A172 (cell line): ENCODE measurements at places on chromosomes 11 and 22. TPM values are rescaled to one million over a fixed set of nuclear protein-coding genes. Genes with fewer than 3 reads are reported as not detected.

DNA sequence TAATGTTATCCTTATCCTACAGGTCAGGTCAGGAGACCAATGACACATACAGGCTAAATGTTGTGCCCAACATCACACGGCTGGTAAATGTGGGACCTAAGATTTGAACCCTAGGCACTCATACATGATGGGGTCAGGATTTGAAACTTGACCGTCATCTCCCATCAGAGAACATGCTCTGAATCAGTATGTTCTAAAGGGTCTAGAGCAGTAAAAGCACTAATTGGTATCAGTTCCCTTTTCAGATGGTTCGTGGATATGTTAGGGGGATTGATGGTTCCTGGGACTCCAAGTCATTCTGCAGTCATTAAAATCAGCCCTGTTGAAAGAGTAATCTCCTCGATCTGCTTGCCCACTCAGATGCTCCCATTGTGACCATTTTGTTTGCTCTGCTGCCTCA lies 65.5 kb downstream of the BMAL1 start:
- DNase-seq, result no peak

DNA sequence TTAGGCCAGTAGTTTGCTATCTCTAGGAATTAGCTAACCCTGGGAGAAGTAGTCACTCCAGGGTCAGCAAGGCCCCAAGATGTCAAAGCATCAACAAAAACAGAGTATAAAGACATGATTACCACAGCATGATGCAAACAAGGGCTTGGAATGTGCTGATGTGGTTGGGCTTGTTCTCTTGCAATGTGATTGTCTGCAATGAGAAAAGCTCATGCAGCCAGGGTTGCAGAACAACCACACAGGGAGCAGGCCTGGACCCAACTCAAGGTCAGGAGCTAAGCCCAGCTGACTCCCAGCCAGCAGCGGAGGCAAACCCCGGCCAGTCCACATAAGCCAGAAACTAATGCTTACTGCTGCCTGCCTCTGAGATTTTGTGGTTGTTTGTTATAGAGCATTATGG lies 132.4 kb upstream of the ZC3H12C start:
- DNase-seq, result no peak

DNA sequence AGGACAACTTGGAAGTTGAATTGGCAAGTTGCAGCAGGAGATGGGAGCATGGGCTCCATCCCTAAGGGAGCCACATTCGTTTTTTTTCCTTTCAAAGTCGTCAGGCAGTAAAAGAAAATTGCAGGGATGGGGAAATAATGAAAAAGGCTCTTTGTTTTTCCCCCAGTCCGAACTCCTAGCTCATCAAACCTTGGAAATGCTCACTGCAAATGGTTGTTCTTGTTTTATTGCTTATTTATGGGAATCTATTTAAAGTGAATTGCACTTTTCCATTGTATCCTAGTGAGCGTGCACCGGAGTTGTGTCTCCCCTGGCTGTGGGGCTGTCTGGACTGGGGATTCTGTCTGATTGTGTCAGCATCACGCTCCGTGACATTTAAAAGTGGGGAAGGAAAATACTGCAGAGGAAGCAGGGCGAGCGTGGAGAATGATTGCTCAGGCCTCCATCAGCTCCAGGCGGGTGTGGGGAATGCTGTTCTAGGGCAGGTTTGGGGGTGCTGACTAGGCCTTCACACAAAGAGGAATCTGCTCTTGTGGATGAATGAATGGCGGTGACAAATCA lies 306.4 kb downstream of the KIRREL3 start:
- no peak for DNase-seq

GRCh38 chr11:80720295-80720694 lies 1279.5 kb upstream of the TENM4 start:
- DNase-seq, result no peak

GRCh38 chr11:67309166-67309565 lies 5.8 kb downstream of the SSH3 start:
- no peak for DNase-seq

DNA sequence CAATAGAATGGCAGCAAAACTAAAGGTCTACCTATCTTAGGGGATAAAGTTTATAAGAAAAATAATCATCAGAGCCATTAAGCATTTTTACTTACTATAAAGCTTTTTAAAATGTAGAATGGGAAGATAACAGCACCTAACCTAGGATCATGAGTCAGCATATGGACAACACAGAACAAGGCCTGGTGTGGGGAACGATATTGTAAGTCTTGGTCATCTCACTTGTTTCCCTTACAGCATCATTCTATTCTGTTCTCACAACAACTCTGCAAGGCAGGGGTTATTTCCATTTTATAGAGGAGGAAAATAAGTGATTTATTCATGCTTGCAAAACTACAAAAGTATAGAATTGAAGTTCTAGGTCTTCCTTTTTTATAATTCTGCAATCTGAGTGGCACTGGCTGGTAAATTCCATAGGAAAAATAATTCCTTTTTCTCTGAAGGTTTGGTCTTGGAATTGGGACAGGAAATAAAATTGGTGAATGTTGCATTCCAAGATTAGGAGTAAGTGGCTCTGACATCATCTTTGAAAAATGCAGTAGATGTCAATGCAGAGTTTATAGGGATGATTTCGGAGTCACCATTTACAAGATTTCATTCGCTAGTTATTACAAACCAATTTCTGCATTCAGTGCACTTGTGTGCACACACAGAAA lies 423.0 kb downstream of the DYNC2H1 start:
- DNase-seq, result peak; percentile 75

GRCh38 chr22:22593250-22593649 lies 34.2 kb upstream of the PRAME start:
- DNase-seq, result no peak

The FJX1 gene
- 38.3 and 53.4 TPM in 2 replicates for total RNA-seq

- no peak for DNase-seq
These were observed 453.7 kb downstream of the INSC start for GRCh38 chr11:15568440-15568839.

DNA sequence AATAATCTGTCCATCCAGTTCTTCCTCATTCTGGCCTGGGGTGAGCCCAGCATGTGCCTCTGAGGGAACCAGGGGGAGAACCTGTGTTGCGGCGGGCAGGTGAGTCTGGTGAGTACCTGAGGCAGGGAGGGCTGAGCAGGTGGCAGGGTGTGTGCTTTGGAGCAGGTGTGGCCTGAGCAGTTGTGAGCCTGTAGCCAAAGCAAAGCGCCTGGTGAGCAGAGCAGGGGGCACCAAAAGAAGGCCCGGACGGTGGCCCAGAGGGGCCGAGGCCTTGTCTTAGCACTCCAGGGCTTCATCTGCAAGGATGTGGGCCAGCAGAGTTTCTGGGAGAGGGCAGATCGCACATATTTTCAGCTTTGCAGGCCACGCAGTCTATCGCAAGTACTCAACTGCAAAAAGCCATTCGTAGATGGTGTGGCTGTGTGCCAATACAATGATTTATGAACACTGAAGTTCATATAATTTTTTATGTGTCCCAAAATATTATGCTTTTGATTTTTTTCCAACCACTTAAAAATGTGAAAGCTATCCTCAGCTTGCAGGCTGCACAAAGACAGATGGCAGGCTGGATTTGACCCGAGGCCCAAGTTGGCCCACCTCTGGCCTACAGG lies 8.7 kb downstream of the GLB1L2 start:
- no peak for DNase-seq

GRCh38 chr11:73969991-73970800 lies 12.4 kb downstream of the UCP2 start:
- DNase-seq, result no peak

GRCh38 chr11:69333879-69334278 lies 39.9 kb downstream of the MYEOV start:
- DNase-seq, result no peak
